Left lobe of liver (tissue), 2 donors: ENCODE measurements at places on chromosomes 1 and 21. TPM values are rescaled to one million over a fixed set of nuclear protein-coding genes. Genes with fewer than 3 reads are reported as not detected.

Gene HOOK1
- 29.5 TPM for total RNA-seq

Gene NPR1
- 7.1 TPM for total RNA-seq

GRCh38 chr1:234214129-234214910, 158.9 kb upstream of the COA6 start:
- no peak for DNase-seq

Gene TMEM269
- 0.08 TPM for total RNA-seq

- DNase-seq = no peak
Observed at GRCh38 chr1:46697053-46697452, 21.9 kb downstream of the EFCAB14 start.

DNA sequence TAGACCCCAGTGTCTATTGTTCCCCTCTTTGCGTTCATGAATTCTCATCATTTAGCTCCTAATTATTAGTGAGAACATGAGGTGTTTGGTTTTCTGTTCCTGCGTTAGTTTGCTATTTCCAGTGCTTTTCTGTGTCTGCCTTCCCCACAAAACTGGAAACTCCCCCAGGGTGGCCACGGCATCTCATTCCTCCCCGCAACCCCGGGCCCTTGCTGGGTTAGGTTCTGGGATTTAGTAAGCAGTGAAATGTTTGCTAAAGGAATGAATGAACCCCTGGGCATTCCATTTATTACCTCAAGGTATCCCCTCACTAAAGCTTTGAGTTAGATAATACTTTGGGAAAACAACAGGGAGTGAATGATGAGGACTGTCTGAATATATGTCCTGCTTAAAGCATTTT, 142.9 kb downstream of the GLUL start:
- DNase-seq = no peak

- DNase-seq = no peak
Observed at GRCh38 chr21:28590676-28591075, 402.0 kb downstream of the LTN1 start.

GRCh38 chr1:211581526-211581925, 2.6 kb upstream of the SLC30A1 start:
- DNase-seq = no peak
